ENCODE measurements at places on chromosomes 4 and X. TPM values are rescaled to one million over a fixed set of nuclear protein-coding genes. Genes with fewer than 3 reads are reported as not detected.

DNA sequence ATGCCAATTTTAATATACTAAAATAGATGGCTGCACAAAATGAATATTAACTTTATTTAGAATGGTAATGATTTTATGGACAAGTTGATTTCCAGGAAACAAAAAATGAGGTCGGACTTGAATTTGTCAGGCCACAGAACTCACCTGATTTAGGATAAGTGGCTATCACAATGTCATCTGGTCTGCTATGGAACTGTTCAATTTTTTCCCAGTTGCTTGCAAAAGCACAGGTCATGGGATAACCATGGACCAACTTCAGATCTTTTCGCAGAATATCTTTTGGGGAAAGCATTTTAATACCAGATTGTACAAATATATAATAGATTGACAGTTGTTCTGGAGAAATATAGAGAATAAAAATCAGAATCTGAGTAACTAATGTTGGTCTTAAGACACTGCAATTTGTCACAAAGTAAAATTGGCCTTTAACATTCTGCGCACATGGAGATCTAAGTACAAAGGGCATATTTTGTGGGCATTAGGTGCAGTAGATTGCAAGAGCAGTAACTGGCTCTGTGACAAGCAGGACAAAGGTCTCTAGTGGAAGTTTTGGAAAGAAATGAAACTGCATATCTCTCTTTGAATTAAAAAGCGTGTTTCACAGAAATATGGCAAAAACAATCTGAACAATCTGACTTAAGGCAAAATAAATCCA, 5.4 kb downstream of the SULT1B1 start:
- DNase-seq, result no peak

- DNase-seq, result peak; percentile 20
Observed at GRCh38 chr4:113540859-113541258, 220.7 kb downstream of the CAMK2D start.

DNA sequence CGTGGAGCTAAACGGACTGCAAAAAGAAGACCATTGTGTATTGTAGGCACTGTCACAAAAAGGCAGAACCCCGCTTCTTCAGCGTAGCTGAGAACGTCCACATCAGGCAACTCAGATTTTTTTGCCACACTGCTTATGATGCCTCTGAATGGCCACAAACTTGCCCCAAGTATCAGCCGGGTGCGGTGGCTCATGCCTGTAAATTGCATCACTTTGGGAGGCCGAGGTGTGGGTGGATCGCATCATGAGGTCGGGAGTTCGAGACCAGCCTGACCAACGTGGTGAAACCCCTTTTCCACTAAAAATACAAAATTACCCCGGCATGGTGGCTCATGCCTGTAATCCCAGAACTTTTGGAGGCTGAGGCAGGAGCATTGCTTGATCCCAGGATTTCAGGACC, 14.9 kb upstream of the IL3RA start:
- no peak for DNase-seq

CABS1 gene
- not detected for total RNA-seq

HAND2 gene
- 8.6 TPM for total RNA-seq

FRAS1 gene
- 26.8 TPM for total RNA-seq

CLDN22 gene
- total RNA-seq, result not detected

DNA sequence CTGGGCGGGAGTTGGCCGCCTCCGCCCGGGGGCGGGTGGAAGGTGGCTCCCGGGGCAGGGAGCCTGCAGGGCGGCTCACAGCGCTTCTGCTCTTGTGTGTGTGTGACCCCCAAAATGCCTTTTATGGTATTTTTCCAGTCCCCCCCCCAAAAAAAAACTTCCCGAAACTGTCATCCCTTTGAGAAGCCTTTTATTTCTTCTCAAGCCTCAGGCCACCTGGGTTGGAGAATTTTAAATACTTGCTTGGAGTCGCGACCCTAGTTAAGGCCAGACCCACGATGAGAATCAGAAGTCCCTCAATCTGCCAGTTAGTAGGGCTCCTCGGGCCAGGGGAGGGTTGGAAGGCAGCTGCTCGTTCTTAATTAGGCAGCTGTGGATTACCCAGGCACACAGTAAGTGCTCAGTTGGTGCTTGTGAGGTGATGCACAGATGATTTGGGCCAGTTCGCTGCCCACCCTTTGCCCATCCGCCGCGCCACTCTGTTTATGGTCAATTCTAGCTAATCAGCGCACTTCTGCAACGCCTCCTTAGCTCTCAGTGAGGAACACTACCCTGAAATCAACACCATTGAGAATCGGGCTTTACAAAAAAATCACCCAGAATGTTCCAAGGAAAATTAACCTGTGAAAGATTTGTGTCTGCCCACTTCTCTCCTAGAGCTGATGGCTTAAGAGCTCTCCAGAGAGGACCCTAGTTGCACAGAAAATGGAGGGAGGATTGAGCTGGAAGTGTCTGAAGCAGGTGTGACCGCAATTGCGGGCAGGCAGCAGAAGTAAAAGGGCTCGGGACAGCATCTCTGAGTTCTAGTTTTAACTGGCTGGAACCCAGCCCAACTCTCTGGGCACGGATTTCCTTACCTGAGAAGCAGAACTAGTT, 648 bp upstream of the SCD5 start:
- DNase-seq, result no peak

DNA sequence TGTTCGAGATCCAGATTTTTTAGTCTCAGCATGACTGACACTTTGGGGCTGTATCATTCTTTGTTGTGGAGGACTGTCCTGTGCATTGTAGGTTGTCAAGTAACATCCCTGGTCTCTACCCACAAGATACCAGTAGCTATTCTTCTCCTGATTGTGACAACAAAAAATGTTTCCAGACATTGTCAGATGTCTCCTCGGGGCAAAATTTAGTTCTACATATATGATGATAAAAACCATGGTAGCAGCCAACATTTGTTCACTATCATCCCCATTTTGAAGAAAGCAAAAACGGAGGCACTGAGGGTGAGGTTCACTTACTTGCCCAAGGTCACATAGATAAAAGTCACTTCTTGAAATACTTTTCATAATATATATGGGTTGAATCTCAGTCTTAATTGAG, 11.3 kb downstream of the REPS2 start:
- no peak for DNase-seq

ZNF711 gene
- 5.3 TPM for total RNA-seq

- DNase-seq, result no peak
Observed at GRCh38 chrX:39121903-39122302, 320.6 kb downstream of the MID1IP1 start.

DNA sequence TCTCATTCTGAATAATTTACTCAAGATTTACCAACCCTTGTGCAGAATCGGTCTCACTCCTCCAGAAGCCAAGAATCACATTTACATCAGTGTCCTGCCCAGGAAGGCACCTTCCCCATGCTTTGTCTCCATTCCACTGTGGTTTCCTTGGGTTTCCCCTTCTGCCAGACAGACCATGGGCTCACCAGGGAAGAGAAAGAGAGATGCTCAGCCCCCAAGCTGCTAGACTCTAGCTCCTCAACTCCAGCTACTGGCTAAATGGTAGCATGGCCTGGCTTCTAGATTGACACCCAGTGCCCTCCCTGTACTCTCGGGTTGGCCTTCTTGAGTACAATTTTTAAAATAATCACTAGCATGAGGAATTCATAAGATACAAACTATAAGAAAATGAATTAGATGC, 12.9 kb downstream of the TLR10 start:
- no peak for DNase-seq

DNA sequence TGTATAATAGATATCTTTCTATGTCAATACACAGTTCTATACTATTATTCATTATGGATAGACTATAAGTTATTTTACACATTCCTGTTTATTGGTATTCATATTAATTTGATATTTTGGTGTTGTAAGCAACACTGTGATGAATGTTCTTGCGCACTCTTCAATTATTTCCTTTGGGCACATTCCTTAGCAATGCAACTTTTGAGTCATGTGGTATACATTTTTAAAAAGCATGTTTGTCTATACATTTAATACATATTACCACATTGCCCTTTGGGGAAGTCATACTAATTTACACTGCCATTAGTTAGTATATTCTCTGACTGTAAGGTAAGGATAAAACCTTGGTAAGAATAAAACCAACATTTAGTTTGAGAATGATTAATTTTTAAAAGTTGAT, 21.0 kb downstream of the FRAS1 start:
- no peak for DNase-seq

VCX3A gene
- total RNA-seq, result not detected

- DNase-seq, result no peak
Observed at GRCh38 chr4:26466578-26467270, 23.6 kb downstream of the CCKAR start.

DNA sequence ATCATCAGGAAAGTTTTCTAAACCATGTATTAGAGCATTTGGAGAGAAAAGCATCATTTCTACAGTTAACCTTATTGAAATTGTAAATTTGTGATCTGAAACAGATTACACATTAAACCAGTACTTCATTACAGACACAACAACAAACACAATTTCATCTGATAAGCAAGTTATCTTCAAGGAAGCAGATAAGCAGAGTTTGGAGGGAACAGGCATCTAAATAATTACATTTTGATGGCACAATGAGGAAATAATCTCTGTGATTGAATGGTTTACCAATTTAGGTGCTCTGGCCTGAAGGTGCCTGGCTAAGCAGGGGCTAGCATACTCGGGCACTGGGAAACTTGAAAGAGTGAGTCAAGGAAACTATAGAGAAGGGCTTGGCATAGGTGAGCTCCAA, 619.8 kb downstream of the PACRGL start:
- DNase-seq, result no peak

GRCh38 chr4:182348779-182349326, 105.7 kb downstream of the TENM3 start:
- no peak for DNase-seq

- no peak for DNase-seq
Observed at GRCh38 chr4:4461850-4462249, 74.9 kb downstream of the NSG1 start.

LYAR gene
- total RNA-seq, result 37.4 TPM

LRCH2 gene
- total RNA-seq, result 3.4 TPM

- DNase-seq, result no peak
Observed at GRCh38 chrX:145817331-145818185, at the start of gene SLITRK2. Gene SLITRK2 (plus strand): TSS chrX:145817829. CDS start chrX:145822426, 4,597 bp downstream.

GRCh38 chrX:144297221-144297620, 413.4 kb downstream of the UBE2NL start:
- no peak for DNase-seq

DNA sequence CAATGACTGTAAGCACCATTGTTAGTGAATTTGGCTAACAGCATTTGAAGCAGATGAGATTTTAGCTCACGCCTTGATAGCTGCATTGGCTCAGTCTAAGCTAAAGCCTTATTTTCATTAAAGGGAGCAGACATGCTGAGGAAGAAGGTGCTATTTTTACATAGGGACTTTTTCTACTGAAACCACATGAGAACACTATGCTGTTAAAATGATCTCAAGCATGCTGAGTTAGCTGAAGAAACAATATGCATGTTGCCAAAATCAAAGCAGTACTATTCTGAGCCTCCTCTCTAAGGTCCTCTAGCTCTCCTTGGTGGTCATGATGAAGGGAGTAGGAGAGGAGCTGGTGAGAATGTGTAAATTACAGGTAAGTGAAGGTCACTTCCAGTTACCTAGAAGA, 134.4 kb upstream of the JADE1 start:
- no peak for DNase-seq

DNA sequence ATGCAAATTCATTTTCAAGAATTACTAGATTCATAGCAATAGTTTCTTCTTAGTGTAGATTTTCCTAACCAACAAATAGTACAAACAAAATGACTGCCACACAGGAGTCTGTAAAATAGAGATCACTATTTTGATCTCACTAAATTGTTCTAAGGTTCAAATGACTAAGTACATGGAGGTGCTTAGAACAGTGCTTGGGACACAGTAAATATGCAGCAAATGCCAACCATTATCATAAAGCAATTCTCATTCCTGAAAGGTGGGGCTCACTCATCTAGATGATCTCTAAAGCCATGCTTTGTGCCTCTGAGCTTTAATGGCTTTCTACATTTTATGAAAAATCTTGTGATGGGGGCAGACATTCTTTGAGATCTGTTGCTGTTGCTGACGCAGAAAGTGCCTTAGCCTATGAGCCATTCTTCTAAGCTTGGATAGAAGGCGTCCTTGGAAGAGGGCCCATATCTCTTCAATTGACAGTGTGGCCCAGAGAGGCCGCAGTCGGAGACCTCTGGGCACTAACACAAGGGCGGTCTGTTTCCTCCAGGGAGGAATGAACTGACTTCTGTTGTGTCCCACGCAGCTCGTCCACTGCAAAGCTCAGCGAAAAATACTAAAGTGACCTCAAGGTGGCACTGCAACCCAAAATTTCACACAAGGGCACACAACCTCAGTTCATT, 23.5 kb downstream of the TLR10 start:
- no peak for DNase-seq

DNA sequence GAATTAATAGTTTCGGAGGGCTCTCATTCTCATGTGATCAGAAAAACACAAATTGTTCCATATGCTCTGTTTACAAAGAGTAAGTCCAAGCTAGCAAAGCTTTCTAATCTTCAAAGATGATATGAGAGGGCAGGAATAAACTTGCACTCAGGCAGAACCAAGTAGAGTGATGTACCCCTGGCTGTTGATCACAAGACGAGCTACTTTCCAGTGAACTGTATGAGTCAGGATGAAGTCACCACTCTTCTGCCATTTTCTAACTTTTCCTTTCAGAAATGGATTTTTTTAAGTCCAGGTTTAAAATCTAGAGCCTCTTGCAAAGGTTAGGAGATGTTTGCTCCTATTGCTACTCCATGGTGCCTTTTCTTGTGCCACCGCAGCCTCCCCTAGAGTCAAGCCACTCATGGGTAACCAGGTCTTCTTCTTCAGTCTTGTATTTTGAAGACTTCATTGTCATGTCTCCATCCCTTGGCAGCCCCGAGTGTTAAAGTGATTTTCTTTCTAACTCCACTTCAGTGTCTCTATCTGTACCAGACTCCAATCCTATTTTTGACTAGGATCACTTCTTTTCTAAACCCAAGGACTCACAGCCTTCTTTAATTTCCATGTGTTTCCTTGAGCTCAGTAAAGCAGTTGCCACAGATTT, 171.9 kb upstream of the GALNT7 start:
- DNase-seq, result peak; percentile 4

- no peak for DNase-seq
Observed at GRCh38 chrX:75337525-75337924, 63.6 kb downstream of the UPRT start.

GRCh38 chrX:55713631-55714030, 3.9 kb upstream of the RRAGB start:
- DNase-seq, result peak; percentile 55
